ENCODE measurements at places on chromosomes 2 and 18.

GRCh38 chr2:86464652-86465051 lies 23.5 kb downstream of the KDM3A start:
- no peaks in the 10 kb centered on the region for H3K4me1 ChIP-seq
- H3K27ac ChIP-seq, result no peak overlapping the region
- peaks cover 28% of the 10 kb centered on the region for H3K36me3 ChIP-seq
- no peaks in the 10 kb centered on the region for H3K27me3 ChIP-seq
- H3K4me3 ChIP-seq, result no peak overlapping the region
- DNase-seq, result no peak

GRCh38 chr2:156322686-156323231 lies 9.8 kb downstream of the NR4A2 start:
- peaks cover 20% of the 10 kb centered on the region for H3K4me1 ChIP-seq
- H3K4me3 ChIP-seq, result no peak overlapping the region
- H3K27me3 ChIP-seq, result peaks cover 83% of the 10 kb centered on the region
- H3K27ac ChIP-seq, result no peak overlapping the region

GRCh38 chr2:53752385-53752784 lies 15.2 kb upstream of the CHAC2 start:
- no peak overlapping the region for H3K27ac ChIP-seq
- peaks cover 3% of the 10 kb centered on the region for H3K4me1 ChIP-seq
- H3K27me3 ChIP-seq, result no peaks in the 10 kb centered on the region
- H3K36me3 ChIP-seq, result peaks cover 8% of the 10 kb centered on the region
- no peak for DNase-seq
- no peak overlapping the region for H3K4me3 ChIP-seq

DNA sequence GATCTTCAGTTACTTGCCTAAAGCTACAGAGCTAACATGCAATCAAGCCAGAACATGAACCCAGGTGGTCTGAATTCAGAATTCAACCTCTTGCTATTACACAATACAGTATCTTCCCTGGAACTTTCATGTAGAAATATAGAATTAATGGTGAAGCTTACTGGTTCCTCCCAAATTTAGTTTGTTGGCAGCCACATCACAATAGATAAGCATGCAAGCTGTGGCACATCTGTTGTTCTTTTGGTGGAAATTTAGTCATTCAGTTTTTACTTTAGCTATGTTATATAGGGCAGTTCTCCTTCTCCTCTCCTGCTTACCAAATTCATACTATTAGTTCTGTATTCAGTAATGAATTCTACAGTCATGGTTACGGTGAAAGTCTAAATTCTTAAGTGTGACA lies 101.0 kb upstream of the RNF152 start:
- no peaks in the 10 kb centered on the region for H3K27me3 ChIP-seq
- H3K36me3 ChIP-seq, result no peaks in the 10 kb centered on the region
- peaks cover 8% of the 10 kb centered on the region for H3K4me1 ChIP-seq
- no peak for DNase-seq

DNA sequence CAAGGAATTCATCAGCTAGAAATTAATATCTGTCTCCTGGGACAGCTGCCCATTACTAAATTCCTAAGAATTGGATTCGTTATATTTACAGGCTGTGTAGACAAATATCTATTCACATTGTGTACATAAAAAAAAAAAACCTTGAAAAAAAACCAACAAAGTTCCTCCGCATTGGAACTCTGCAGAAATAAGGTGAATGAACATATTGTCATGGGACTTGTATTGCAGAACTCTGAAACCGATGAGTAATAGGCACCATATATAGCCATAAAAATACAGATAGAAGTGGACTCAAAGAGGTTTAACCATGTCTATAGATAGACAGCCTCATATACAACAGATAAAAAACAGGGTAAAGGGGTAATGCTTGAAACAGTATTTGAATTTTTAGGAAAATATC lies 909.9 kb upstream of the CHAC2 start:
- no peak for DNase-seq
- no peaks in the 10 kb centered on the region for H3K27me3 ChIP-seq
- H3K4me1 ChIP-seq, result no peaks in the 10 kb centered on the region
- H3K36me3 ChIP-seq, result no peaks in the 10 kb centered on the region
- no peak overlapping the region for H3K27ac ChIP-seq
- no peak overlapping the region for H3K4me3 ChIP-seq

- H3K27ac ChIP-seq, result no peak overlapping the region
- no peaks in the 10 kb centered on the region for H3K36me3 ChIP-seq
- H3K4me1 ChIP-seq, result no peaks in the 10 kb centered on the region
- H3K27me3 ChIP-seq, result no peaks in the 10 kb centered on the region
- no peak for DNase-seq
Measured at GRCh38 chr2:127826047-127826446, 15.1 kb upstream of the WDR33 start.

- no peak for DNase-seq
- H3K36me3 ChIP-seq, result no peaks in the 10 kb centered on the region
- H3K27ac ChIP-seq, result no peak overlapping the region
- no peaks in the 10 kb centered on the region for H3K4me1 ChIP-seq
- no peak overlapping the region for H3K4me3 ChIP-seq
Measured at GRCh38 chr18:4232656-4233055, 222.5 kb downstream of the DLGAP1 start.

DNA sequence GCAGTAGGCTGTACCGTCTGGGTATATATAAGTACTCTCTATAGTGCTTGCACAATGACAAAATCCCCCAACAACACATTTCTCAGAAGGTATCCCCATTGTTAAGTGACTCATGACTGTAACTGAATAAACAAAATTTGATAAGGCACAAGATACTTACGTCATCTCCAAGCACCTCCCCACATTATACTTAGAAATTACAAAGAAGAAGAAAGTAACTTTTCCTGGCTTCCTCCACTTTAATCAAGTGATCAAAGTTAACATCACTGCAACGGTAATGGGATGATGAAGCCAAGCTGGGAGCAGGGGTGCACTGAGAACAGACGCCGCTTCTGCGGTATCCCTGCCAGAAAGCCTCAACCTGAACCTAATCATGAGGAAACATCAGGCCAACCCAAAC lies 9.7 kb downstream of the TNS1 start:
- peaks cover 37% of the 10 kb centered on the region for H3K4me1 ChIP-seq
- H3K27ac ChIP-seq, result no peak overlapping the region
- H3K4me3 ChIP-seq, result peak overlapping the region; percentile 49
- H3K36me3 ChIP-seq, result peaks cover 6% of the 10 kb centered on the region

- DNase-seq, result no peak
- no peak overlapping the region for H3K4me3 ChIP-seq
- no peaks in the 10 kb centered on the region for H3K4me1 ChIP-seq
- H3K27me3 ChIP-seq, result peaks cover 29% of the 10 kb centered on the region
- H3K27ac ChIP-seq, result no peak overlapping the region
Measured at GRCh38 chr2:72833084-72833714, 7.4 kb upstream of the EXOC6B start.

DNA sequence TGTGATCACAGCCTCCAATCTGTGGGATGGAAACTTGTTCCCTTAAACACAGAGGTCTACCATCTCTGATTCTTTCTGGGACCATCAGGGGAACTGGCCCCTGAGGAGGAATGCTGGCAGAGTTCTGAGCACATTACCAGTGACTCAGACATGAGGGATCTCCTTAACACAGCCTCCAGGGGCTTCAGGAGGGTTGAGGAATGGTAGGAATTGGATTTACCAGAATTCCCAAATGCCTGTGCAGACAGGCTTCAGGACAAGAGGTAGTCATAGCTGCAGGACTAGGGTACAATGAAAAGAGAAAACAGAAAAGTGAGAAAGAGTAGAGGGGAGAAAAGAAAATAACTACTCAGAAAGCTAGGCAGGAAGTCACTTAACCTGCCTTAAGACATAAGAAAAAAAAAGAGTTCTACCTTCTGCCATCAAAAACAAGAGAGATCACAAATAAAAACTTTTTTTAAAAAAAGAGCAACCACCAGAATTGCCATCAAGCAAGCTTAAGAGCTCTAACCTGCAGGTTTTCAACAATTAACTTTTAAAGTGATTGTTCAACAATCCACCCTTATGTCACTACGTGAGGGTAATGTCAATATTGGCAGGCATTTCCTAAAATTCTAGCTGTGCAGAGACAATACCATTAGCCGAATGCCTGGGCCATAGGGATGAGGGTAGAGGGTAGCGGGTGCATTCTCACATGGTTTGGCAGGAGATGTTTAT lies 524.4 kb downstream of the BCL11A start:
- H3K27ac ChIP-seq, result no peak overlapping the region
- no peak for DNase-seq

GRCh38 chr18:26496528-26496927 lies 51.8 kb downstream of the KCTD1 start:
- H3K27me3 ChIP-seq, result no peaks in the 10 kb centered on the region
- no peak for DNase-seq
- no peak overlapping the region for H3K27ac ChIP-seq
- no peaks in the 10 kb centered on the region for H3K4me1 ChIP-seq
- no peak overlapping the region for H3K4me3 ChIP-seq

Data from mesenchymal stem cell (in vitro differentiated cells and primary cell).